ENCODE measurements at places on chromosomes 2 and 18. TPM values are rescaled to one million over a fixed set of nuclear protein-coding genes. Genes with fewer than 3 reads are reported as not detected.

The GALNT1 gene
- 31.9 TPM for total RNA-seq

The APCDD1 gene
- total RNA-seq: not detected

The RND3 gene
- not detected for total RNA-seq

The GDF7 gene
- not detected for total RNA-seq

The HOXD9 gene
- total RNA-seq: not detected

The ATF2 gene
- total RNA-seq: 62.1 TPM

The SCG2 gene
- total RNA-seq: 0.08 TPM

The SNED1 gene
- 8.6 TPM for total RNA-seq

The RIT2 gene
- not detected for total RNA-seq

The ANKRD62 gene
- not detected for total RNA-seq

The UGP2 gene
- 140 TPM for total RNA-seq

The ITM2C gene
- 30.4 TPM for total RNA-seq

The C2orf81 gene
- 3.0 TPM for total RNA-seq

The BOLL gene
- total RNA-seq: not detected

The UGT1A5 gene
- not detected for total RNA-seq

The LIMS2 gene
- total RNA-seq: 34.2 TPM

The SERPINB2 gene
- not detected for total RNA-seq

The DSG3 gene
- not detected for total RNA-seq

The ALMS1 gene
- 25.1 TPM for total RNA-seq

The ARHGAP15 gene
- total RNA-seq: 197 TPM

The RAB17 gene
- total RNA-seq: not detected

The B4GALT6 gene
- total RNA-seq: 1.1 TPM

The MOCOS gene
- 0.17 TPM for total RNA-seq

The NXPH2 gene
- total RNA-seq: not detected

The CTIF gene
- total RNA-seq: 1.5 TPM

The TMEM247 gene
- total RNA-seq: not detected

The DNAJC5G gene
- not detected for total RNA-seq

The IL36G gene
- total RNA-seq: not detected

The TMX3 gene
- 66.1 TPM for total RNA-seq

The CENPO gene
- 56.4 TPM for total RNA-seq

The TNFAIP6 gene
- not detected for total RNA-seq

The ZSWIM2 gene
- not detected for total RNA-seq

The SH3RF3 gene
- 0.17 TPM for total RNA-seq

The ST8SIA5 gene
- total RNA-seq: 0.15 TPM

The CPO gene
- total RNA-seq: not detected

The TMEM37 gene
- total RNA-seq: not detected

The LYPD1 gene
- not detected for total RNA-seq

The RUFY4 gene
- total RNA-seq: 2.7 TPM

The EN1 gene
- not detected for total RNA-seq

The CDH20 gene
- total RNA-seq: not detected

The NEU4 gene
- not detected for total RNA-seq

The NT5DC4 gene
- total RNA-seq: not detected

The SERPINB13 gene
- total RNA-seq: not detected

The CAPN14 gene
- 0.12 TPM for total RNA-seq

The TRIM43 gene
- not detected for total RNA-seq

The ALLC gene
- total RNA-seq: not detected

The UGT1A10 gene
- total RNA-seq: not detected

The MYL12B gene
- 351 TPM for total RNA-seq

The FNDC4 gene
- not detected for total RNA-seq

Data from activated CD4-positive, alpha-beta T cell treated with anti-CD3 and anti-CD28 coated beads, Interleukin-2, amount 10 ng/mL, durations not matched to agents 7 days and 5 days (primary cell).